ENCODE measurements at places on chromosomes 2 and 18.

- DNase-seq, result peak; percentile 35
These were observed 54.1 kb downstream of the LPIN2 start for GRCh38 chr18:2958819-2959298.

DNA sequence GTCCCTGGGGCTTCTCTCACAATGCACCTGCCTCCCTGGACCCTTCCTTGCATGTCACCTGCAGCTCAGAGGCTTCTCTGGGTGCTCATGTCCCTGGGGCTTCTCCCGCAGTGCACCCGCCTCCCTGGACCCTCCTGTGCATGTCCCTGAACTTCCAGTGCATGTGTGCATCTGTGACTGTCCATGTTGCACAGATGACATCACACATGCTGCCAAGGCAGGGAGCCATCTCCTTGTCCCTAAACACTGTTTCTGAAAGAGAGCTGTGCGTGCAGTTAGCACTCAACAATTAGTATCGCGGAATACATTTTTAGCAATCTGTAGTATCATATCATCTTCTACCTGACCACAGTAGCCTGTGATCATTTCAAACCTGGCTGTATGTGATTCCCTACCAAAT is 216.4 kb upstream of the PXDN start:
- DNase-seq, result no peak

GRCh38 chr2:29130295-29130694 is 15.1 kb downstream of the CLIP4 start:
- DNase-seq, result no peak

GRCh38 chr18:12305211-12305610 is 2.8 kb upstream of the TUBB6 start:
- no peak for DNase-seq

DNA sequence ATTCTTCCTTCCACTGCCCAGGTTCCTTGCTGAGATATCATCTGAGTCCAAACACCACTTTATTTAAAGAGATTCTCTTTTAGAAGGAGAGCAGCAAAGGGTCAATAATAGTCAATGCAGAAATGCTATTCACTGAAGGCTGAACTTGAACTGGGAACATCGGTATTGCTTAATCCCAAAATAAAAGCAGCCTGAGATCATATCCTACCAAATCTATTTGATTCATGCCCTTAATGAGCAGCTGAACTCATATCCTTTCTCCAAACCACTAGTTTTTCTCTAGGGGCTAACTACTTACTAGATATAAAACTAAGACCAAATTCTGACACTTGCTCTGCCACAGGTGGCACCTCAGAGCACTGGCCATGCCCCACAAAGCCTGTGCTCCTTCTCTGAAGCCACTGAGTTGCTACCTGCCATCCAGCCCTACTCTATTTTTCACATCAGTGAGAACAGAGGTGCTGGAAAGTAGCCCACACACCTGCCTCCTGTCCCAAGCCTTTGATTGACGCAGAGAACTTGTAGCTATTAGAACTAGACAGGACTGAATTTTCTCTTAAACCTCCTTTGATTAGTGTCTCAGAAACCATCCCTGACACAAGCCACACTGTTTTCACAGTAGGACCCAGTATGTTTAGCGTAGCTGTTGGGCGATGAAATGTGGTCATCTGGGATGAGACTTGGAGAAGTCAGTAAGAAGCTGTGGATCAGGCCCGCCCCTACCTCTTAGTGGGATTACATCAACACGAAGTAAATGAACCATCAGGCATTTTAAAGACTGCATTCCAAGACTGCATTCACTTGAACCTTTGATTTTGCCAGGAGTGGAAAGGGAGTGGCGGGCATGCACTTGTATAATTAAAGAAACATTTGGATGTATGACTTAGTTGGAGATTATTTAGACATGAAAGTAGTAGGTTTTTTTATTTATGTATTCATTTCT is 124.3 kb downstream of the RBMS1 start:
- DNase-seq, result no peak

GRCh38 chr2:198214114-198214596 is 409.8 kb downstream of the PLCL1 start:
- DNase-seq, result no peak

GRCh38 chr2:169452080-169452479 is 27.2 kb upstream of the BBS5 start:
- no peak for DNase-seq

DNA sequence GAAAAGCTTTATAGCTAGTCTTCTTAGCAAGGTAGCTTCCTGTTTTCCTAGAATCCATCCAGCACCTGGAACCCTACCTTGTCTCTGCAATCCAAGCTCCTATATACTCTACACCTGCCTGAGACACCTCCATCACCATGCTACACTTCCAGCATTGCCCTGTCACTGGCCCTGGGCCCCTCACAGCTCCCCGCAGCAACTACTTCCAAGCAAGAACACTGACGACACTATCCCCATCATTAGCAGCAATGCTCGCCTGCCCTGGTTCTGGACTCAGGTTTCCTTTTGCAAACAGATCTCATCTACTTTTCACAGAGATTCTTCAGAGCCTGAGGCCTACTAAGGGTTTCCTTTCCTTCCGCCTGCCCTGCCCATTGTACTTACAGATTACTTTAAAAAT is 121.1 kb downstream of the DTNB start:
- DNase-seq, result no peak

GRCh38 chr2:25444608-25445270 is 103.0 kb upstream of the DNMT3A start:
- no peak for DNase-seq

- DNase-seq, result no peak
These were observed 44.5 kb downstream of the CYP26B1 start for GRCh38 chr2:72103161-72103560.

- no peak for DNase-seq
These were observed 997.9 kb upstream of the CELF4 start for GRCh38 chr18:38563396-38563980.

GRCh38 chr2:172215172-172215935 is 112.7 kb upstream of the DLX2 start:
- no peak for DNase-seq

- DNase-seq, result no peak
These were observed 32.1 kb downstream of the NAT8 start for GRCh38 chr2:73610111-73610510.

GRCh38 chr2:131801210-131801744 is 273.6 kb downstream of the CCDC74A start:
- DNase-seq, result no peak

DNA sequence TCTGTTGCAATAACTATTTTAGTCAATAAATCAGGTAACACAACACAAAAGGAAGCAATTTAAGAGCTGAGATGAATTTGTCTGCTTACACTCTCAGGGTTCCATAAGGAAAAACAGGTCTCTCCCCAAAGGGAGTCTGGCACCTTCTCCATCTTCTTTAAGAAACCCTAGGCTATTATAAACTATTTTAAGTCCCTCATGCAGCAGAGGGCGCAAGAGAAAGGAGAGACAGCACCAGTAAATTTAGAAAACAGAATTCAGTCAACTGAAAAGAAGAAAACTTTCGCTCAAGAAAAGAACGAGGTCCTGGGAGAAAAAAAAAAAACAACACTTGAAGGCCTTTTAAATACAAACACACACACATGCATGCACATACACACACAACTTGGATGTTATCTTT is 19.1 kb downstream of the SULT1C4 start:
- no peak for DNase-seq

GRCh38 chr2:204909791-204910190 is 364.5 kb downstream of the PARD3B start:
- DNase-seq, result no peak

GRCh38 chr2:112321375-112322320 is 46.3 kb downstream of the ZC3H6 start:
- DNase-seq, result no peak

DNA sequence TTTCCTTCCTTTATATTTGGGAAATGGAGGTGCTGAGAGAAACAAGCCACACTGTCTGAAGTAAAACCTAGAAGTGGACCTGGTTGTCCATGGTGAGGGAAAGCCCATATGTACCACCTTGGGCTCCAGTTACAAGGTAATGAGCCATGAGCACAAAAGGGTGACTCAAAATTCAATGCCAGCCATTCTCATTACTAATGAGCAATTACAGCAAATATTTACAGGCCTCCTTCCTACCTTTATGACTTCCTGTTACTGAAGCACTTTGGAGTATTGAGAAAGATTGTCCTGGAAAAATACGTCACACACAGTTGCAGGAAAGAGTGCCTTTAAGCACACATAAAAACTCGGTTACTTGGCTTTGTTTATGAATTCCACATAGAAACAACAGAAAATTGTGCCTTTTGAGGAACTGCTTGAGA is 9.1 kb downstream of the EPAS1 start:
- DNase-seq, result no peak

GRCh38 chr2:1186421-1186820 is 226.8 kb upstream of the TPO start:
- DNase-seq, result no peak

DNA sequence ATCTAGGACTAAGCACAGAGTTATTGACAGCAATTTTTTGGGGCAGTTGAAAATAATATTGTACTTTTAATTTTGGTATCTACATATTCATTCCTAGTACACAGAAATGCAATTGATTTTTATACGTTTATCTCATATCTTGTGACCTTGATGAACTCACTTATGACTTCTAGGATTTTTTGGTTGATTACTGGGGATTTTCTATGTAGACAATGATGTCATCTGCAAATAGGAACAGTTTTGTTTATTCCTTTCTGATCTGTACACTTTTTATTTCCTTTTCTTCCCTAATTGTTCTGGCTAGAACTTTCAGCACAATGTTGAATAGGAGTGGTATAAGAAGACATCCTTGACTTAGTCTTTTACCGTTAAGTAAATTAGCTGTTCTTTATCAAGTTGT is 143.5 kb upstream of the PGAP1 start:
- DNase-seq, result no peak

Measured in CD4-positive, alpha-beta T cell treated with Interleukin-6 for 4 hours (primary cell).